Progenitor cell of endocrine pancreas (in vitro differentiated cells): ENCODE measurements at places on chromosomes 1 and 21. TPM values are rescaled to one million over a fixed set of nuclear protein-coding genes. Genes with fewer than 3 reads are reported as not detected.

C21orf58 gene
- 28.6 and 31.5 TPM in 2 replicates for total RNA-seq

CHI3L2 gene
- total RNA-seq: not detected in 2 replicates

PRELP gene
- 0.04 and 0.14 TPM in 2 replicates for total RNA-seq

SPAG17 gene
- total RNA-seq: 13.4 and 14.9 TPM in 2 replicates

CYYR1 gene
- 25.8 and 27.5 TPM in 2 replicates for total RNA-seq

ORC1 gene
- total RNA-seq: 10.5 and 11.0 TPM in 2 replicates

ETNK2 gene
- 22.6 and 24.5 TPM in 2 replicates for total RNA-seq
